ENCODE measurements at places on chromosomes 13 and 19. TPM values are rescaled to one million over a fixed set of nuclear protein-coding genes. Genes with fewer than 3 reads are reported as not detected.

GRCh38 chr13:111609631-111610030 is 289.2 kb downstream of the TEX29 start:
- H3K36me3 ChIP-seq = no peaks in the 10 kb centered on the region
- H3K27ac ChIP-seq = no peak overlapping the region
- H3K4me1 ChIP-seq = peaks cover 4% of the 10 kb centered on the region
- no peaks in the 10 kb centered on the region for H3K27me3 ChIP-seq
- no peak for DNase-seq
- no peak overlapping the region for H3K4me3 ChIP-seq

- H3K27me3 ChIP-seq = no peaks in the 10 kb centered on the region
- H3K4me1 ChIP-seq = peaks cover 11% of the 10 kb centered on the region
- peaks cover 19% of the 10 kb centered on the region for H3K36me3 ChIP-seq
- H3K4me3 ChIP-seq = no peak overlapping the region
Measured at GRCh38 chr13:51955816-51956603, 55.2 kb downstream of the ATP7B start.

Gene CD209
- total RNA-seq = 1.6 TPM

DNA sequence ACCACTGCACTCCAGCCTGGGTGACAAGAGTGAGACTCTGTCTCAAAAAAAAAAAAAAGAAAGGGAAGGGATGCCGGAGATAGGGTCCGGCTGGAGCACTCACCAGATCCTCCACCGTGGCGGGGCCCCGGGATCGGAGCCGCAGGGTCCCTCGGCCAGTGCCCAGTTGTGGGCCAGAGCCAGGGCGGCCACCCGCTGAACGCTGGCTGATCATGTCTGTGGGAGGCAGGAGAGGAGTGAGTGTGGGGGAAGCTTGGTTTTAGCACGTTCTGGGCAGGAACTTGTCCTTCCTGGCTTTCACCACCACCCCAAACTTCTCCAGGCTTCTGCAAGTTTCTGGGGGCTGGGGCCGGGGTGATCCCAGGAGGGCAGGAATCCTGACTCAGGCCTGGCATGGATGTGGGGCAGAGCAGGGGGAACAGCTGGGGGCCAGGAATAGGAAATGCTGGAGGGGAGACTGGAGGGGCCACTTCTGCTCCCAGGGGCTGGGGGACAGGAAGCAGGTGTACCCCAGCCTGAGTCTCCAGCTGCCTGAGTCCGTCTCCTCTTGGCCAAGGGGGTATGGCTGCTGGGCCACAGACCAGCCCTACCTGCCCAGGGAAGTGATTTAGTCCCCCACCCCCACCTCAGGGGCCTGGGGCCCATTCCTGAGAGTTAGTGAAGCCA is 4.3 kb upstream of the PTGER1 start:
- no peak overlapping the region for H3K4me3 ChIP-seq
- no peaks in the 10 kb centered on the region for H3K27me3 ChIP-seq

Gene CLASRP
- 44.3 TPM for total RNA-seq

GRCh38 chr13:99606324-99607066 is 105.2 kb downstream of the TM9SF2 start:
- H3K4me3 ChIP-seq = peak within 1 kb of the TSS; percentile 88
- peak; percentile 96 for DNase-seq
- no peaks in the 10 kb centered on the region for H3K36me3 ChIP-seq
- H3K4me1 ChIP-seq = peaks cover 3% of the 10 kb centered on the region

GRCh38 chr13:41344358-41344757 is 33.3 kb downstream of the NAA16 start:
- H3K4me3 ChIP-seq = no peak overlapping the region
- no peak for DNase-seq
- no peaks in the 10 kb centered on the region for H3K27me3 ChIP-seq
- no peaks in the 10 kb centered on the region for H3K4me1 ChIP-seq
- H3K36me3 ChIP-seq = peaks cover 8% of the 10 kb centered on the region

GRCh38 chr13:113260996-113261395 is 36.0 kb upstream of the LAMP1 start:
- no peak overlapping the region for H3K27ac ChIP-seq
- no peaks in the 10 kb centered on the region for H3K27me3 ChIP-seq
- no peaks in the 10 kb centered on the region for H3K4me1 ChIP-seq
- DNase-seq = no peak
- no peak overlapping the region for H3K4me3 ChIP-seq
- H3K36me3 ChIP-seq = peaks cover 16% of the 10 kb centered on the region

DNA sequence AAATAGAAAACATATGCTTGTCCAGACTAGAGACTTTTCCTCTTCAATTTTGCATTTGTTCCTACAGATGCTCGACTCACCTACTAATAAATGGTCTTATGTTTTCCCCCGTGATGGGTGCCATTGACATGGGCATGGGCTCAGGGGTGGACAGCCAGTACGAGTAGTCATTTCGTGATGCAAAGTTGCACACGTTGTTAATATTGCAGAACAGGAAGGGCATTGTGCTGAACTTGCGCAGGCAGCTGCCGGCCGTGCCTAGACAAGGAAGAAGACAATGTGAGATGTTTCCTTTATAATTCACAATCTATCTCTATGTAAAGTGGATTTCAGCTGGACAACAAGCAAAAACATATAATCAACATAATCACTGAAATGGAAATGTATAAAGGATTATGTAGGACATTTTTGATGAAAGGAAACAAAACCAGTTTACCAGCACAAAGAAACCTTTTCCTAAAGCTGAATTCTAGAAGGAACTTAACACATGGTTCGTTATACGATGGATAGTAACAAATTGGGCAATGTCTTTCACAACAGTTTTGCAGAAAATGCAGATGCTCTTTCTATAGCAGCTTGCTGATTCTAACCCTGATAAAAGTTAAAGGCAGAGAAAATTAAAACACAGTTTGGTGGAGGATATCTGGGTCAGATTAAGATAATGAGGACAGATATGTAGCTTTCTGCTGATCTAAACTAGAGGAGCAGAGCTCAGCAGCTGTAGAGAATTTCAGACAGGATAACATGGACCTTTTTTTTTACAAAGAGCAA is 145.7 kb downstream of the COL4A1 start:
- H3K27me3 ChIP-seq = peaks cover 2% of the 10 kb centered on the region
- H3K4me1 ChIP-seq = no peaks in the 10 kb centered on the region

DNA sequence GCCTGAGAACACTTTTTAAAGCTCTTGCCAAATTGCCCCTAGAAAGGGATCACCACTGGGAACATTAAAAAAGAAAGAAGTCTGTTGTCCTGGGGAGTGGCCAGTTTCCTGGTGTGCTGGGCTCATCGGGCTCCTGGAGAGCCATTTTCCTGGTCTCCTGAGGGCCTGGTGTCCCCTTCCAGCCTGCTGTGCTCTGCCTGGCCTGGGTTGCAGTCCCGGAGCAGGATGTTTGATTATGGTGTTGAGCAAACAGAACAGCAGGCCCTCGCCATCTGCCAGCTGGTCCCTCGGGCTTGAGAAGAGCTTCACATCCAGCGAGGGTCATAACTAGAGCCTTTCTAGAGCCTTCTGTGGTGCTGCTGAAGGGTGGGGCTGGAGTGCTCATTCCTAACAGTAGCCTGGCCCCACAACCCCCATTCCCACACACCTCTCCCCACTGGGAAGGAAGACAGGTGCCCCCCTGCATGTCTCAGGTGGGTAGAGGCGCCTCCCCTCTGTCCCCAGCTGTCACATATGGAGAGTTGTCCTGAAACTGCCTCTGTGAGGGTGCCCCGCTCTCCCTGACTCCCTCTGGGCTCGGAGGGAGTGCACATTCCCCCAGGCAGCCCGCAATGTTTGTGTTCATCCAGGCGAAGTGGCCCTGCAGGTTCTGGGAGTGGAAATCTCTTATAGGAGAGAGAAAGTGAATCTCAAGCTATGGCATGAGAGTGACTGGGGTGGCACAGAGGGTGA is 151.1 kb downstream of the SIPA1L3 start:
- H3K4me3 ChIP-seq = no peak overlapping the region
- H3K36me3 ChIP-seq = no peaks in the 10 kb centered on the region
- H3K4me1 ChIP-seq = peaks cover 4% of the 10 kb centered on the region
- no peak overlapping the region for H3K27ac ChIP-seq
- no peak for DNase-seq

- peaks cover 41% of the 10 kb centered on the region for H3K36me3 ChIP-seq
- H3K27ac ChIP-seq = no peak overlapping the region
- no peaks in the 10 kb centered on the region for H3K27me3 ChIP-seq
- H3K4me3 ChIP-seq = no peak overlapping the region
- no peak for DNase-seq
Measured at GRCh38 chr19:49653466-49653806, 11.4 kb downstream of the SCAF1 start.

- H3K4me1 ChIP-seq = no peaks in the 10 kb centered on the region
- H3K27ac ChIP-seq = no peak overlapping the region
- DNase-seq = no peak
- no peaks in the 10 kb centered on the region for H3K27me3 ChIP-seq
- H3K36me3 ChIP-seq = no peaks in the 10 kb centered on the region
Measured at GRCh38 chr13:108200781-108201398, 14.4 kb downstream of the LIG4 start.

Data from liver (tissue), 10 donors.